ENCODE measurements at places on chromosomes 16 and 17.

DNA sequence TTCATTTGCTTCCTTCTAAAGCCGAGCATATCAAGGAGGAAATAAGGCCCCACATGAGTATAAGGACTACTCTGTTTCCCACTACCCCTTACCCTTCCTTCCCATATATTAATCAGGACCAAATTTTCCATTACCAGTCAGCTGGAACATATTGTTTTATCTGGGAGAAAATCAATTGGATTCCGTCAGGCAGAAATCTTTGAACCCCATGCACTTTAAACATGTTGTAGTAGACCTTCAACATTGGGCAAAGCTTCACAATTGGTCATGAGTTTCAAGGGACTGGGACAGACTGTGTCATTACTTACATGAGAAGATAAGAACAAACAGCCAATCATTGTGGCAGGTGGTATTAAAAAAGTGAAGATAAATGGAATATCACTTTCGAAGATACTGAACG, 70.3 kb downstream of the ABCA8 start:
- no peak for DNase-seq

DNA sequence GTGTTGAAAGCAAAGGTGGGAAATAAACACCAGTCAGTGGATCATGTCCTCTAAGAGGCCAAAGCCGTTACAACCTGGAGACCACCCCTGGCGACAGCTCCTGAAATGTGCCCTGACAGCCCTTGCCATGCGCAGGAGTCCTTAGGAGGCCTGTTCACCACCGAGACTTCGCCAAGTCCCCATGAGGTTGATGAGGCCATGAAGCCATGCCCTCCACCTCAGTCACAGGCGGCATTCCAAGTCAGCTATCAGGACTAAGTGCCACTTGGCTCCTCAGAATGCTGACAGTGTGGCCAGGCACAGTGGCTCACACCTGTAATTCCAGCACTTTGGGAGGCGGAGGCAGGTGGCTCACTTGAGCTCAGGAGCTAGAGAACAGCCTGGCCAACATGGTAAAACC, 27.1 kb downstream of the ADAM11 start:
- DNase-seq, result no peak

- DNase-seq, result no peak
Measured at GRCh38 chr17:40113907-40114245, 7.9 kb upstream of the MSL1 start.

DNA sequence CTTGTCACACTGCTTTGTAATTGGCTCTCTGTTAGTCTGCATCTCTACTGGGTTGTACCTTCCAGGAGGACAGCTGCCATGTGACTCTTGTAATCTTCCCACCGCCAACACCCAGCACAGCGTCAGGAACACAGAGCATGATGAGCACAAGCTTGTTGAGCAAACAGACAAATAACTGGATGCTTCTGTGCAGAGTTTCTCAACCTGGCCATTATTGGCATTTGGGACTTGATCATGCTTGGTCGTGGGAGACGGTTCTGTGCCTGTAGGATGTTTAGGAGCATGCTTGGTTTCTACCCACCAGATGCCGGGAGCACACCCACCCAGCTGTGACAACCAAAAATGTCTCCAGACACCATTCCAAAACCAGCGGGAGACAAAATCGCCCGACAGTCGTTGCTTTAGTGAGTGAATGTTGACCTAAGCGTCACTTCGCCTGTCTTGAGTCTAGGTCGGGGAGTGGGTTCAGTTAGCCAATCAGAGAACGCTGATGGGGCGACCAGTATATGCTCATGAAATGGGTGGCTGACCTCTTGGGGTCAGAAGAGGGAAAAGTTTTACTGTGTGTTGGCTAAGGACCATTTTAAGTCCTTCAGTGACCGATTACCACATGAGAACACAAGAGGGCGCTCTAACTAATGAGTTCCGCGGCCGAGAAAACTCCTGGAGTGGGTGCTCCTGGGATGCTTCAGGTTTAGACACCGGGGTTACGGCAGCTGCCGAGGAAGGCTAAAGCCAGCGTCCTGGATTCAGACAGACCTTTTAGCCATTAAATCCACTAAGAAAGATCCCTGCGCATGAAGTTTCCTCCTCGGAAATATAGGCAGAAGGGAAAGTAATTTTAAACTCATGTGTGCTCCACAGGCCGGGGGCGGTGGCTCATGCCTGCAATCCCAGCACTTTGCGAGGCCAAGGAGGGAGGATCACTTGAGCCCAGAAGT, 57.8 kb upstream of the TEX2 start:
- DNase-seq, result peak; percentile 17

DNA sequence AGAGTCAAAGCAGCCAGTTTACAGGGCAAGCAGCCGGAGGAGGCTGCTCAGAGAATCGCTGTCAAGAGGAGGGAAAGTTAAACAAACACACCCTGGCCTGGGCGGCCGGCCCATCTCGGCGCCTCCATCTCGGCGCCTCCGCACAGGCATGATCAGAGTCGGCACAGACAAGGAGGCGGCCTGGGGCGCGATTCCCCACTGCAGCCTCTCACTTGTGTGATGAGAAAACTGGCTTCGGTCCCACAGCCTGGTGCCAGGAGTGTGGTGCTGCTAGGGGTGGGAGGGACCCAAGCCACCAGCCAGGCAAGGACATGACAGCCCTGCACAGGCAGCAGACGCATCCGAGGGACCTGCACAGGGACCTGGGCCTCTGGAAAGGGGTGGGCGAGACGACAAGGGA, 17.7 kb downstream of the SLC38A10 start:
- no peak for DNase-seq

DNA sequence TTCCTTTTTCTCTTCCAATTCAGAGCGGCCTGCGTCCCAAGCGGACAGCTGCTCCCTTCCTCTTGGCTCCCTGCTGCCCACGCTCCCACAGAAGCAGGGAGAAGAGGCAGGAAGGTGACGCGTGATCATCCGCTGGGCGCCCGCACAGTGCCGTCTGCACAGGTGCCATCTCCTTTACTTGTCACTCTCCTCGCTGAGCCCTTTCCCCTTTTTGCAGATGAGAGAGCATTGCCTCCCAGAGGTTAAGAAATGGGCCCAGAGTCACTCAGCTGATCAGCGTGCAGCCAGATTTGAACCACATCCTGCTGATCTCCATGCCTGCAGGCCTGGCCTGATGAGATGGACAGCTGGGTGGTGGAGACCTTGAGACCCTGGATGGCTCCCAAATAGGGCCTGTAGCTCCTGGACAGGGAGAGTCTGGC, 299.8 kb downstream of the SEC14L1 start:
- no peak for DNase-seq

- DNase-seq, result no peak
Measured at GRCh38 chr16:10039220-10040096, 142.8 kb downstream of the GRIN2A start.

GRCh38 chr16:65786916-65787315, 579.6 kb upstream of the CDH5 start:
- DNase-seq, result no peak

DNA sequence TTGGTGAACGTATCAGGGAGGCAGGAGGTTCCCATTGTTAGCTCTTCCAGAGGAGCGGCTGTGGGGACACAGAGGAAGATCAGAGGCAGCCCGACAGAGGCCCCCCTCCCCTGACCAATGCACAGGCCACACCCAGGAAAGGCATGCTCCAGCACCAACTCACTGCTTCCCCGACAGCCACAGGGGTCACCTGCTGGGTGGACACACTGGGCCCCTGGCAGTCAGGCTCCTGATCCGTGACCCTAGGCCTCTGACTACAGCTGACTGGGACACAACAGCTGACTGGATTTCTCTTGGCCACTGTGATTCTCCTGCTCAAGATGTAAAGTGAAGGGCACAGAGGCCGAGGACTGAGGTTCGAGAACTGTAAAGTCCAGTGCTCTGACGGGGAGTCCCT, 63.5 kb downstream of the IL21R start:
- no peak for DNase-seq

- DNase-seq, result no peak
Measured at GRCh38 chr17:63278728-63279442, 167.2 kb downstream of the CYB561 start.

DNA sequence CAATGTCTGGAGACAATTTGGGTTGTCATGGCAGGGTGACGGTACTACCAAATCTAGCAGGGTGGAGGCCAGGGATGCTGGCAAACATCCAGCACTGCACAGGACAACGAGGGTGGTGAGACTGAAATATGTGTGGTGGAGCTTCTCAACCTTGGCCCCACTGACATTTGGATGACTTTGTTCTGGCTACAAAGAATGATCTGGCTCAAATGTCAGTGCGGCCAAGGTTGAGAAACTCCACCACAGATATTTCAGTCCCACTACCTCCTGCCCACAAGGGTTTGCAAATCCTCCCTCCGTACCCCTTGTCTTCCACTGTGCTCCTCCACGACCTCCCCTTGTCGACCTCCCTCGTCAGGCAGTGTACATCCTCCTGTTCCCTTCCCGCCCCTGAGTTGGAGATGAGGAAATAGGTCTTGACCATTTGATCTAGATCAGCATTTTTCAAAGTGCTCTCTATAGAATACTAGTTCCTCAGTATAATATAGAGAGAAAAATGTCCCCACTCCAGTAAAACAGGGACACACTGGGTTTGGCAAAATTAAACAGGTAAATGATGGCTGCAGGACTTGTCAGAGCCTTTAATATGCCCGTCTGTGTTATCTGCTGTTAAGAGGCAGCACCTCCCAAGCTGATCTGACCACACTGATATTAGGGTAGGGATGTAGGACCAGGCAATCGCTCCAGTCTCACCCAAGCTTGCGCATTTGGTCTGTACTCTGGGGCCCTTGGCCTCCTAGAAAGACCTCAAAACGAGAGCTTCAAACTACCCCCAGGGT, 6.8 kb downstream of the OSGIN1 start:
- no peak for DNase-seq

DNA sequence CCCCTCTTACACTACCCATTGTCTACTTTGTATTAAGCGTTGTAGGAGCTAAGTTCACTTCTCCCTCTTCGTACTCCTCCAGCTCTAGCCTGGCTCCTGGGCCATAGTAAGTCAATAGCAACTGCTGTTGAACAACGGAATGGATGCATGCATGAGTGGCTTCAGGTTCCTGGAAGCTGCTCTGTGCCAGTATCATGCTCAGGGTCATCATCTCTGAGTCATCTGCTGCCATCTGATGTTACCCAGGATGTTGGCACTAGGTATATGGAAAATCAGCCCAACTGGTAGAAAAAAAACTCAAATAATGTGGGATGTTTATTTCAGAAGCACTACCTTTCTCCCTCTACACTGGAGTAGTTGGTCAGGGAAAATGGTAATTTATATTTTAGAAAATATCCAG, 536.8 kb downstream of the NPIPA7 start:
- DNase-seq, result no peak

DNA sequence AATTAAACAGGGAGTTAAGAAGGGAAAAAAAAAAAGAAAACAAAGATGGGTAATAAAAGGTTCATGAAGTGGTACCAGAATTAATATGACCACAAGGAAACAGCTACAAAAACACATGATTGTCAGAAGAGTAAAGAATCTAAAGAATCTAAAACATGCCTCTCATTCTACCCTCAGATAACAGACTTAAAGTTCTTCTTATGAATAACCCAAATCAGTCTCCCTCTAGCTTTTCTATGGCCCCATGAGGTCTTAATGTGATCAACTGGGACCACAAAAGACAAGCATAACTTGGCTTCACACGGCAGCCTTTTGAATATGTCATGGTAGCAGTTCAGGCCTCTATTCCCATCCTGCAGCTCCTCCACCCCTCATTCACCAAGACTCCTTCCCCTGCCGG, 6.9 kb downstream of the MYH10 start:
- DNase-seq, result no peak

DNA sequence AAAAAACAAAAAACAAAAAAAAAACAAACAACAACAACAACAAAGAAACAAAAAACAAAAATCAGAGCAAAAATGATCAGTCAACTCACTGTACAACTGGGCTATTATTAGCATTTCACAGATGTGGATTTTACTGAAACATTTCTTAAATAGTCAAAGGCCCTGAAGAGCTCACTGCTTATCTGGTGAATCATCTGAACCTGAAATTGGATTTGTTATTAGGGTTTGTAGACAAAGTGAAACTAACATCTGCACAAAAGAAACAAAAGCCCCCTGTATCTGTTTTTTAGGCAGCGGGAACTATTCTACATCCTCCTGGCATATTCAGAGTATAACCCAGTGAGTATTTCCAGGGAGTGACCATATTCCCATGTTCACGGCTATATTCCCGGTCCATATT, 32.6 kb upstream of the KSR1 start:
- no peak for DNase-seq

DNA sequence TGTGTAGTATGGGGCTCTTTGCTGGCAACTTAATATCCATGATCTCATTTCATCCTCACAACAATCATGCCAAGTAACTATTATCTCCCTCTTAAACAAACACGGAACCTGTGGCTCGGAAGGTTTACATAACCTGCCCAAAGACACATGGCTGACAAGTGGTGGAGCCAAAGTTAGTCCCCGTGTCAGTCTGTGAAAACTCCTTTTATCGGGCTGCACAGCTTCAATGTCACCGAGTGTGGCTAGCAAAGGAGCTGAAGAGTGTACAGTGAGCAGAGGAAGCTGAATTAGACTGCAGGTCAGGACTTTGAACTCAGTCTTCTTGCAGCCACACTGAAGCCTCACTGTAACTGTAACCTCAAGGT, 80.3 kb downstream of the PARN start:
- DNase-seq, result no peak

- DNase-seq, result no peak
Measured at GRCh38 chr17:41539979-41540701, 12.0 kb upstream of the KRT19 start.

DNA sequence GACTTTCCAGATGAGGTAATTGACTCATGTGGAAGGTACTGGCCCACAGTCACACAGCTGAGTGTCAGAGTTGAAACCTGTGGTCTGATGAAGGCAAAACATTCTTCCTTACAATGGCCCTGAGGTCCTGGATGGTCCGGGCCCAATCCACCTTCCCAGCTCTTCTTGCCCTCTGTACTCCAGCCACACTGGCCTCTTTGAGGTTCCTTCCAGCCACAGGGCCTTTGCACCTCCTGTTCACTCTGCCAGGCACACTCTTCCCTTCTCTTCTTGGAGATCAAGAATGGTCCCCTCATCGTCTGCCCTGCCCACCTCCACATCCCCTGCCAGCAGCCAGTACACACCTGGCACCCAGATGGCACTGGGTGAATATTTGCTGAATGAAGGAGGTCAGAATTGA, 6.5 kb upstream of the PEMT start:
- no peak for DNase-seq

GRCh38 chr17:2271985-2272702, 31.4 kb downstream of the SMG6 start:
- no peak for DNase-seq

- no peak for DNase-seq
Measured at GRCh38 chr17:49985310-49985990, 9.6 kb downstream of the DLX3 start.

- no peak for DNase-seq
Measured at GRCh38 chr16:1950559-1950958, 3.9 kb downstream of the RPL3L start.

Measured in stimulated activated CD4-positive, alpha-beta T cell treated with anti-CD3 and anti-CD28 coated beads, Interleukin-1b, Interleukin-23, amount 100 ng/mL, for 24 hours (primary cell).